ENCODE measurements at places on chromosomes 3 and 15.

- DNase-seq: peak; percentile 35
These were observed 37.7 kb downstream of the SCN11A start for GRCh38 chr3:39013921-39014509.

- no peak for DNase-seq
These were observed 280.2 kb upstream of the C2CD4B start for GRCh38 chr15:62445244-62445643.

GRCh38 chr3:132543011-132543739 is 53.9 kb upstream of the ACKR4 start:
- peak; percentile 66 for DNase-seq

- no peak for DNase-seq
These were observed 84.5 kb upstream of the STT3B start for GRCh38 chr3:31448035-31448881.

GRCh38 chr3:108091498-108092250 is 843 bp upstream of the CD47 start:
- no peak for DNase-seq

DNA sequence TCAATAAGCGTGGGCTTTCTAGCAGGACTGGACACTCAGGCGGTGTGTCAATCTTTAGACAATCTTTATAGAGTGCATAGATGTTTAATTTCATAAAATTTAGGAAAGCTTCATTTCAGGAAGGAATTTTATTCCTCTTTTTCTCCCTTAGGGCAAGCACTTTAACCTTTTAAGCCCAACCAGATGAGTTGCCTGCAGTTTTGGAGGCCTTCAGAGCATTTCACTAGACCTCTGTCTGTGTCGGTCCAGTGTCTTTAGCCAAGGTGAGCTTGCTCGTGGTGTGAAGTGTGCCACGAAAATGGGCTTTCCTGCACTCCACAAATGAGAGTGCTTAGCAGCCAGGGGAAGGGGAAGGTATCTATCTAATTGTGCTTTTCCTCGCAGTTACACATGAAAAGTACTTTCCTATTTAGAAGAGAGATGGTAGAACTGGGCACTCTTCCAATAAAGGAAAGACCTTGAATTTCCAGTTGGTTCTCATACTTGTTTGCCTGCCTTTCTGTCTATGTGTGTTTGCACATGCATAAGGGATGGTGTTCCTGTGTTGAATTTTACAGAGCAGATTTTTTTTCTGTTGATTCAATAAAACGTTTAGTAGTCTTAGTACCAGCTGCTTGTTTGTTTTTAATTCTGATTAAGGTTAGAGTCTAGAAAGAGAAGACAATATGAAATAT is 53.6 kb downstream of the FEZF2 start:
- DNase-seq: no peak

- DNase-seq: peak; percentile 25
These were observed 44.4 kb downstream of the PDZRN3 start for GRCh38 chr3:73580343-73580742.

DNA sequence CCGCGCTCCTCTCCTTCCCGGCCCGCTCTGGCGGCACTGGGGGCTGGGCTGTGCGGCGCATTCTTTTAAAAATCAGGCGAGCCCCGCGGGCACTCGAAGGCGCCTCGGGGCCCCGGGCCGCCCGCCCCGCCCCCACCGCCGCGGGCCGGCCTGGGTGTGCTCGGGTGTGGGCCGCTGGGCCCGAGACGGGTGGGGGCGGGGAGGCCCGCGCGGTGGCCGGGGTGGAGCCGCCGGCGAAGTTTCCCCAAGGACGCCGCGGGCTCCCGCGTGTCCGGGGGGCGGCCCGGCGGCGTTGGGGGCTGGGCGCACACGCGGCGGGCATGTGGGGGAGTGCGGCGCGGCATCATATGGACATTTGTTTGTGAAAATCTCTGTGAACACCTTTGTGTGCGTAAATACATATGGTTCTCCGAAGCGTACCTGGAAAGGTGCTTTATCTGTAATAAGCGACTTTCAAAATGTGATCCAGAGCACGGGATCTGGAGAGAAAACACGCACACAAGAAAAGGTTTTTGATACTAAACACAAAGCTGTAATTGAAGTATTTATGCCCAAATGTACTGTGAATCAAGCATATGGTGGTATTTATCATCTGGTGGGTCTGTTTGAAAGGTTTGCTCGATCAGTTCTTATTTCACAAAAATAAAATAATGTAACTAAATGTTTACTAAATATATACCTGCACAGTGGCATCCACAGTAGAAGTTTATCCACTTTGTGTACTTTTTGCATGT is 612 bp upstream of the TBL1XR1 start:
- peak; percentile 68 for DNase-seq

DNA sequence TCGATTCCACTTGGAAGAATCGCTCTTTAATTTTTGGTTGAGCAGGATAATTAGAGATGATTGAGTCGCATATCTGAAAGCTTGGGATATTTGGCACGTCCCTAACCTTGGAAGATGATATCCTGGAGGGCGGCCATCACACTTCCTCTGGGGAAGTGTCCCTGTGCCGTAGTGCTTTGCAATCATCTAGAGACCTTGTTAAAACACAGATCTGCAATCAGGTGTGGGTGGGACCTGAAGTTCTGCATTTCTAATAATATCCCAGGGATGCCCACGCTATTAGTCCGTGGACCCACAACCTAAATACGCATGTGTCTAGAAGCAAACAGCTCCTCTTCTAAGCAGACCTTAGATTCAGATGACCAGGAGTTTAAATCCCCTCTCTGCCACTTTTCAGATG is 20.5 kb downstream of the MYO1E start:
- no peak for DNase-seq

GRCh38 chr3:143363276-143363675 is 243.7 kb downstream of the CHST2 start:
- DNase-seq: no peak

DNA sequence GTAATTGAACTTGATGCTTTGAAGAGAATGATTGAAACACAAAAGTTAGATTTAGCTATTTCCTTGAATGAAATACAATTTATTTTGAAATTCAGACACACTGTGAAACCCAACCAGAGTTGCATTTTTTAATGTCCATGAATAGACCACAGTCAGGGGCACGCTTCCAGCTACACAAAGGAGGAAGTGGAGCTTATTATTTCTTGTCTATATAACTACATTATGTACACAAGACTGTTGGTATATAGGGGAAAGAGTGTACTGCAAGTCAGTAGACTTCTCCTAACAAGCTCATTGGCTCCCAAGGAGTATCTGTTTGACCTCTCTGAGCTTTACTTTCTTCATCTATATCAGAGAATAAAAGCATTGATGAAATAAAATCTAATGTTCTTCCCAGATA is 326.2 kb downstream of the RYR3 start:
- no peak for DNase-seq

GRCh38 chr3:178634975-178635374 is 98.7 kb downstream of the KCNMB2 start:
- no peak for DNase-seq

GRCh38 chr3:73432023-73432705 is 192.6 kb downstream of the PDZRN3 start:
- peak; percentile 54 for DNase-seq

- DNase-seq: no peak
These were observed 7.6 kb downstream of the OR5K4 start for GRCh38 chr3:98361289-98361688.

DNA sequence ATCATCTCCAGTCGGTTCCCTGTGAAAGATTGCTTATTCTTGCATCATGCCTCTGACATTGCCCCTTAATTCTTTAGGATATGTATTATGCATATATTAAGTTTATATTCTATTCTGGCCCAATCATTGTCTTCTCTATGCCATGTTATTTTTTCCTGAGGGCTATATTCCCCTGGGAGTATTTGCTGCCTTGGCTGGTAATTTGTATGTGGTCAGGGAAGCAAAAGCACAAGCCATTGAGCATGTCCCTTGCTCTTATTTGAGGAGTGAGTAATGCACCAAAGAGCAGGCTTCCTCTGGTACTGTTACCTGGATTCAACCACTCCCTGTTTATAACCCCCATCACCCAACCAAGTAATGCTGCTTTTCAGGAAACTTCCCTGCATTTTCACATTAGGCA is 36.3 kb downstream of the STAC start:
- DNase-seq: no peak

DNA sequence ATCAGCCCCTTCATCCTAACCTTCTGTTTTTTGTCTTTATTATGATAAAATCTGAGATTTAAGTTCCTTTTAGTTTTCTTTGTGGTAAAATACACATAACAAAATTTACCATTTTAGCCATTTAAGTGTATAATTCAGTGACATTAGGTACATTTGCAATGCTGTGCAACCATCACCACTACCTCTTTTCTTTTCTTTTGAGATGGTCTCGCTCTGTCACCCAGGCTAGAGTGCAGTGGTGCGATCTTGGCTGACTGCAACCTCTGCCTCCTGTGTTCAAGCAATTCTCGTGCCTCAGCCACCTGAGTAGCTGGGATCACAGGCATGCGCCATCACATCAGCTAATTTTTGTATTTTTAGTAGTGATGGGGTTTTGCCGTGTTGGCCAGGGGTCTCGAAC is 6.2 kb upstream of the RAB11A start:
- no peak for DNase-seq

DNA sequence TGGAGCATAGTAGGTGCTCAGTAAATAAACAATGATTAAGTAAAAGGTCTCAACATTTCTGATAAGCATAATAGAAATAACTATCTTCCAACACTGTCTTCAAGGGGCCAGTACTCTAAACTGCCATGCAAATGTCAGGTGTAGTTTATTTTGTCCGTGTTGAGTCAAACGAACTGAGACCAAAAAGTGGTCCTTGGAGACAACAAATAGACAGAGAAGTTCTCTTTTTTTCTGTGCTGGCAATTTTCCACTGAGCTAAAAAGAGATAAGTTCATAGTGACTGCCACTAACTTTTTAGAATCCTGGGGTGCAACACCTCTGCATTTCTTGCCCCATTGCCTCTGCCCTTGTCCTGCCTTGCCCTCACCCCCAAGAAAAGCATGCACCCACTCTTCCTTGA is 14.7 kb upstream of the MBNL1 start:
- DNase-seq: no peak

DNA sequence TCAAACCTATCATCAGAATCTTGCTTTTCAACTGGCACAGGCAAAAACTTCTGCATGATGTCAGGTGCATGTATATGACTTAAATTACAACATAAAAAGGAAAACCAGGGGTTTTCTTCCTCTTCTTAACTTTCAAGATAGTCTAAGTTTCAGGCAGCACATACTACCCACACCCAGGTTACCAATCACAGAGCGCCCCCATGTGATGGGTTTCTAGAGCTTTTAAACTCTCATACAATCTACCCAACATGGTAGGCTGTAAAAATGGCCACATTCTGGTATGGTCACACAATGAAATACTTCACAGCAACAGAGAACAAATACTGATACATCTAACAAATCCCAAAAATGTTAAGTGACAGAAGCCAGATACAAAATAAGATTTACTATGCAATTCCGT is 7.4 kb downstream of the MESD start:
- DNase-seq: no peak

DNA sequence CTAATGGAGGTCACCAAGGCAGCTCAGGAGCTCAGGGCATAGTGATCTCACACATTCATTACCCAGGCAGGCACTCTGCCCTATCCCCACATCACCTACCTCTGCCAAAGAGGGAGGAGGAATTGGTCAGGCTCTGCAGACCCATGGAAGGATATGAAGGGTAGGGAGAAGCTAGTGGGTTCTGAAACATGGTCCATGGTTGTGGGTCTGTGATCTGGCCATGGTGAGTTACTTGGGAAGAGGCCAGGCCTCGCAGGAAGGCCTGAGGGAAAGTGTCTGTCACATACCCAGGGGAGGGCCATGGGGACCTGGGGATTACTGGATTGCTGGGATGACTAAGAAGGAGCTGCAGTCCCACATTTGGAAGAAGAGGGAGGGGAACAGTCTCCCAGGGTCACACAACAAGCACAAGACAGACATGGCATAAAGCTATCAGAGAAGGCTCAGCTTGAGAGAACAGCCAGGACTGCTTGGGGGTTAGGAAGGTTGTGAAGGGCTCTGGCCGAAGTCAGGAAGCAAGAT is 1.4 kb upstream of the PRSS50 start:
- DNase-seq: no peak

DNA sequence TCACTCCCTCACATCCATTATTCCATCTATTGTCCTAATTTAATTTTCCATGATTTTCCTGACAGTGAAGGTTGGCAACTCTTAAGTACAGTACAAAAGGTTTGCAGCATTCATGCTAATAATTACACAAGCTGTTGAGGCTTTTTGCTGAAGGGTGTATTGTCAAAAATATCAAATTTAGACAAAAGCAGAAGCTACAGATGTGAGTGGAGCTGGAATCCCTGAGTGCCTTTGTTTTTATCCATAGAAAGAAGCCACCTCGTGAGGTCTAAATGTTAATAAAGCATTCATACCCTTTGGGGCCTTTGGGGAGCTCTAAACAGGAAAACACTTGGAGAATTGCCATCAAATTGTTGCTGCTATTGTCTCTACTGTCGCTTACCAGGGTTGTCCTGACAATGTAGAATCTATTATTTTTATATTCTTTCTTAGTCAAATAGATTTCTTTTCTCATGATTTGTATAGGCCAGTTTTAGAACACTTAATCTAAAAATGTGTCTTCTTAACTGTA is 185.8 kb upstream of the ROBO1 start:
- DNase-seq: no peak

DNA sequence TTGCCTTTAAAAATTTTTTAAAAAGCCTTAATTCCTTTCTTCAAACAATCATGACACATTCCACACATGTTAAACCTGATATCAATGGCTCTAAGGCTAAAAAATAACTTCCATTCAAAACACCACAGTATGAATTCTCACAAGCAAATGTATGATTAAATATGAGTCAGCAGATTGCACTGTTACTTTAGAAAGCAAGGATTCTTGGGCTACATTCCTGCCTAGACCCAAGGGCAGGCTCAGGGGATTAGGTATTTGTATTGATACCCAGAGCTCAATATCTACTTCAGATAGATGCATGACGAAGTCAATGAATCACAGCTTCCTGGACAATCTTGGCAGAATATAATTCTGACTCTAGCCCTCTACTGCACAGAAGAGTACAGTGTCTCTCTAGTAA is 65.7 kb downstream of the RARB start:
- DNase-seq: peak; percentile 70

DNA sequence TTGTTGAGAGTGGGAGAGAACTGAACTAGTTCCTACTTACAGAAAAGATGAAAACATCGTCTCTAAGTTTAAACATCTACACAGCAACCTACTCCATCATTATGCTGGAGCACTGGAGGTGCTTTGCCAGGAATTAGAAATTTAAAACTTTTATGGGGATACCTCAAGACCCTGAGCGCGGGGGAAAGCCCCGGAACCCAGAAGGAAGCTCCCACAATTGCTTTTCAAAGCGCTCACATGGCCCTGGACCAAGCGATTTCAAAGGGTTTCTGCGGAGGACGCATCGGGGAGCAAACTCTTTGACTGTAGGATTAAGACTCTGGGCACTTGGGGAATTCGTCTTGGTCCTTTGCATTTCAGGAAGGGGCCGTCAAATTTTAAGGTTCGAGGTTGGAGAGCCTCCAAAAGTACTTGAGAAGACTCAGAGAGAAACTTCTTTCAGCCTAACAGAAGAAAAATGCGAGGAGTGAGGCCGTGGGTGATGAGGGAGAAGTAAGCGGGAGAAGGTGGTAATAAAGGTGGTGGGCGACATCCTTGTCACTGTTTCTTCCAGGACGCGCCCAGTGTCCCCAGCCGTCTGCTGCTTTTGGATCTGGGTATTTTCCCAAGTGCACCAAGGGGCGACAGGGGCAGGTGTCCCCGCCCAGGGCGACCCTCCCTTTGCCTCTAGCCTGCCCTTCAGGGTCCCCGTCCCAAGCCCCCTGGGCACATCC is 591 bp downstream of the PROK2 start:
- DNase-seq: no peak

- DNase-seq: no peak
These were observed 8.1 kb upstream of the EIF4E3 start for GRCh38 chr3:71733319-71733718.

- no peak for DNase-seq
These were observed at the start of gene GPR176 for GRCh38 chr15:39919748-39920509. Gene GPR176, minus strand, starts transcription at chr15:39920266. Its CDS starts 240 bp downstream, at chr15:39920026.

Measured in COLO829 (cell line).